ENCODE measurements at places on chromosomes 3 and 15. TPM values are rescaled to one million over a fixed set of nuclear protein-coding genes. Genes with fewer than 3 reads are reported as not detected.

PPP1R14D gene
- total RNA-seq, result not detected

PPCDC gene
- 10.6 TPM for total RNA-seq

TMC3 gene
- total RNA-seq, result not detected

CFAP100 gene
- total RNA-seq, result not detected

HRG gene
- total RNA-seq, result not detected

MB21D2 gene
- total RNA-seq, result 5.9 TPM

NEIL1 gene
- 6.0 TPM for total RNA-seq

MNS1 gene
- 0.51 TPM for total RNA-seq

DUT gene
- 109 TPM for total RNA-seq

CCDC71 gene
- 16.7 TPM for total RNA-seq

SEC22C gene
- total RNA-seq, result 32.3 TPM

TARS3 gene
- total RNA-seq, result 24.4 TPM

CLDN1 gene
- 9.0 TPM for total RNA-seq

PARP15 gene
- 1.7 TPM for total RNA-seq

NR1I2 gene
- 0.82 TPM for total RNA-seq

CACNA2D3 gene
- total RNA-seq, result 10.9 TPM

NME9 gene
- not detected for total RNA-seq

Data from right atrium auricular region (tissue), 2 donors.